ENCODE measurements at places on chromosomes 1 and 21.

GRCh38 chr1:229093609-229094336 is 177.1 kb upstream of the RAB4A start:
- no peaks in the 10 kb centered on the region for H3K27me3 ChIP-seq
- H3K4me1 ChIP-seq: peaks cover 7% of the 10 kb centered on the region
- H3K4me3 ChIP-seq: no peak overlapping the region
- no peaks in the 10 kb centered on the region for H3K36me3 ChIP-seq
- no peak for DNase-seq
- H3K27ac ChIP-seq: no peak overlapping the region

- no peak overlapping the region for H3K4me3 ChIP-seq
- H3K27ac ChIP-seq: no peak overlapping the region
- no peaks in the 10 kb centered on the region for H3K4me1 ChIP-seq
- H3K27me3 ChIP-seq: no peaks in the 10 kb centered on the region
- DNase-seq: no peak
- H3K36me3 ChIP-seq: no peaks in the 10 kb centered on the region
Observed at GRCh38 chr1:68758666-68759209, 261.9 kb upstream of the DEPDC1 start.

DNA sequence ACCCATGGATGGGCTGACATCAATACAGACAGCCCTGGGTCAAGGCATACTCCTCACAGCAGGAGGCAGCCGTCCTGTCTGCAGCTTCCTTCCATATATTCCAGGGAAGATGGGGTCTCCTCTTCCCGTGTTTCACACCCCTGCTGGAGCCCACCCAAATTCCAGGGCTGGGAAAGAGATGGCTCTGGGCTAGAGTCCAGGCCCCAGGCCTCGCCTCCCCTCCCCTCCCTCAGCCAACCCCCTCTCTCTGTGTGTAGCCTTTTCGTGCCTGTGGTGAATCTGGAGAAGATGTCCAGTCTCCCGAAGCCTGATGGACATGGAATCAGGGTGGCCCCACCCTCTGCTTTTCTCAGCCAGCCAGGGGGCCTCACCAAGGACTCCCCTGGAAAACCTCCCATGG is 3.6 kb downstream of the ATXN7L2 start:
- no peaks in the 10 kb centered on the region for H3K4me1 ChIP-seq
- no peaks in the 10 kb centered on the region for H3K36me3 ChIP-seq
- no peaks in the 10 kb centered on the region for H3K27me3 ChIP-seq
- no peak for DNase-seq
- H3K4me3 ChIP-seq: no peak overlapping the region

GRCh38 chr1:60063561-60063960 is 10.0 kb downstream of the C1orf87 start:
- H3K27me3 ChIP-seq: no peaks in the 10 kb centered on the region
- H3K4me3 ChIP-seq: no peak overlapping the region
- no peak for DNase-seq
- H3K36me3 ChIP-seq: no peaks in the 10 kb centered on the region
- no peak overlapping the region for H3K27ac ChIP-seq

DNA sequence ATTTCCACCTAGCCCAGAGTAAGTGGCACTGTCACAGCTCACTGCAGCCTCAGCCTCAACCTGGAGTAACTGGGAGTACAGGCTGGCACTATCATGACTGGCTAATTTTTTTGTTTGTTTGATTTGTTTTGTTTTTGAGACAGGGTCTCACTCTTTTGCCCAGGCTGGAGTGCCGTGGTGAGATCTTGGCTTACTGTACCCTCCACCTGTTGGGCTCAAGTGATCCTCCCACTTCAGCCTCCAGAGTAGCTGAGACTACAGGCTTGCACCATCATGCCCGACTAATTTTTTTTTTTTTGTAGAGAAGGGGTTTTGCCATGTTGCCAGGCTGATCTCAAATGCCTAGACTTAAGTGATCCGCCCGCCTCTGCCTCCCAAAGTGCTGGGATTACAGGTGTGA is 2.5 kb downstream of the UCK2 start:
- no peaks in the 10 kb centered on the region for H3K27me3 ChIP-seq
- 0 out of 2 replicates have a peak overlapping the region, but pooled peaks have one; percentile 73 for H3K4me3 ChIP-seq
- DNase-seq: no peak
- H3K4me1 ChIP-seq: peaks cover 6% of the 10 kb centered on the region

DNA sequence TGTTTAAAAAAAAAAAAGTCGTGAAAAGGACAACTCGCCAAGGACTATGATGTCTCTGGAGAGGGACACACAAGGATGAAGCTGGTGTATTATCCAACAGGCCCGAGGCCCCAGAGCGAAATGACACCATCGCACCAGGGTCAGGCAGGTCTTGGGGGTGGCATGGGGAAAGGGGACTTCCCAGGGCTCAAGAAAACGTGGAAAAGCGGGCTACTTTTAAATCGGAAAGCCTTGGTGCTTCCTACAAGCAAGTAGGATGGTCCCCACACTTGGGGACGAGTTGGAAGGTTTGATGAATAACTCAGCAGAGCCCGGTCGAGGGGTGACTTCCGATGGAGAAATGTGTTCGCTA is 505 bp upstream of the GNPAT start:
- DNase-seq: no peak
- no peaks in the 10 kb centered on the region for H3K27me3 ChIP-seq
- H3K27ac ChIP-seq: peak overlapping the region; percentile 29
- 0 out of 2 replicates have a peak, but pooled peaks cover 3% of the 10 kb centered on the region for H3K36me3 ChIP-seq
- H3K4me3 ChIP-seq: peak overlapping the region; percentile 83

- no peak overlapping the region for H3K27ac ChIP-seq
- H3K4me3 ChIP-seq: no peak overlapping the region
- H3K4me1 ChIP-seq: peaks cover 20% of the 10 kb centered on the region
- no peak for DNase-seq
Observed at GRCh38 chr1:182617014-182617429, 12.8 kb upstream of the RGS16 start.

DNA sequence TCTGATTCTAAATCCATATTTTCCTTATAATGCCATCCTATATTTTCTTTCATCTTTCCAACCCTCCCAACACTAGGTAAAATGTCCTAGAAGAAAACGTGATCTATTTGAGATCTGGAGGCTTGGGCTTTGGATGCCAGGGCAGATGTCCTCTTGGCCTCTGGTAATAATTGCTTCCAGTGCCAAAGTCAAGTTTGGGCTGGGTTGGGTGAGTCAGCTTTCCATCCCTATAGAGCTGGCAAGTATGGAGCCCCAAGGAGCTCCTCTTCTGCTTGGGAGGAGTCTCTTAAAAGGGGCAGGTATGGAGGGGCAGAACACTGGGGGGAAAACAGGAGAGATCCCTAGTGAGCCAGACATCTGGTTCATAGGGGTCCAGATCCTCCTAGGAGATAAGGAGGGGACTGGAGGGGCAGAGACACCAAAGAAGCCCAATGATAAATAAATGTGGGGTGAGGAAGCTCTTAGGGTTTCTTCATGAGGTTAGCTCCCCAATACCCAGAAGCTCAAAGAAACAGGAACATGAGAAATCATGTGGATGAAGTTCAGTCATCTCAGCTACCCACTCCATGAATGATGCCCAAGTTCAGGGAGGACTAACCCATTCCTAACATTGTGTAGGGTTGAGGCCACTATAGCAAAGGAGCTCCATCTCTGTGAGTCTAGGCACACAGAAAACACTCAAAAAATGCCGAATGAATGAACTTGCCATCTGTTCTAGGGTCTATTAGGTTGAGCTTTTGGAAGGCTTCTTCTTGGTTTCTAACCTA is 3.5 kb downstream of the C1orf116 start:
- no peak overlapping the region for H3K27ac ChIP-seq
- H3K36me3 ChIP-seq: no peaks in the 10 kb centered on the region
- H3K27me3 ChIP-seq: peaks cover 74% of the 10 kb centered on the region
- H3K4me1 ChIP-seq: peaks cover 6% of the 10 kb centered on the region

DNA sequence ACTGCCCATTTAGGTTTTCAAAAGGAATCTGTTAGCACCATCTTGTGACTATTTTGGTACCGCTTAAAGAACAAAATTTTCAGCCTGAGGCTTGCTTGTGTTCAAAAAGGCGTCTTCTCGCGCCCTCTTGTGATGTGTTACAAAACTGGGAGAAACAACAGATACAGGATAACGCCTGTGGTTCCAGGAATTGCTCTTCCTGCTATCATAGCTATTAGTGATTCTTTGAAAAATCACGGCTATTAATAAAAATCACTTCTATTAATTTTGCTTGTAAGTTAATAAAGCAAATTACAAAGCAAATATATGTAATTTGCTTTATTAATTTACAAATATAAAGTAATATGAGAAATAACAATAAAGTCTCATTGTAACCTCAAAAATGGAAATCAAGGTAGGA is 82.2 kb upstream of the ABCD3 start:
- H3K27ac ChIP-seq: no peak overlapping the region
- DNase-seq: peak; percentile 57
- H3K36me3 ChIP-seq: no peaks in the 10 kb centered on the region
- no peaks in the 10 kb centered on the region for H3K4me1 ChIP-seq
- H3K27me3 ChIP-seq: no peaks in the 10 kb centered on the region

DNA sequence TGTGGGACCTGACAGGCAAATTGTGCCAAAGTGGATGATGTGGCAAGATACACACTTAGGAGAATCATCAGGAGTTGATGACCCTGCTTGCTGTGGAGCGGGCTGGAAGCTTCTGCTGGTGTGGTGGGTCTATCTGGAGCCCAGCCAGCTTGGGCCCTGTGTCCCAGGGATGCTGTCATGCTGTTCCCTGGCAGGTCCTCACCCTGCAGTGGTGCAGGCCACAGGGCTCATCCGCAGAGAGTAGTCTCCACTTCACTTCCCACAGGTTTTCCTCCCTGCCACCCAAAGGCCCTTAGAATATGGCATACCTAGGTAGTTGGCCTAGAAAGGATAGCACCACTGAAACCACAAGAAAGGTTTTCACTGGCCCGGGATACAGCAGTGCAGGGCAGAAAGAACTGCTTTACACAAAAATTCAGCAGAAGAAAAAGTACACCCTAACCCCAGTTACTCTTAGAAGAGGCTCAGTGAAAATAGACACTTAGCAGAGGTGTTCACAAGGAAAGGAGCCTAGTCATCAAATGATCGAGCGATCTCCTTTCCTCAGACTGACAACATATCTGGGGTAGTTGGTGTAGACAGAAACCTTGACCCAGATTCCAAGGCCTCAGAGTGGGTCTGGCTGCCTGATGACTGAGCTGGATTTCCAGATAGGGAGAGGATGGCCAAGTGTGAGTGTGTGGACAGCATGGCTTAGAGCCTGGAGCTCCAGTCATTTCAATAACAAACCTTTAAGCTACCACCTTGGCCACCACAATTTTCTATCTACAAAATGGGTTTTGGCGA is 1.3 kb upstream of the C1orf226 start:
- H3K4me1 ChIP-seq: no peaks in the 10 kb centered on the region
- DNase-seq: no peak
- H3K36me3 ChIP-seq: no peaks in the 10 kb centered on the region
- H3K27ac ChIP-seq: no peak overlapping the region
- no peaks in the 10 kb centered on the region for H3K27me3 ChIP-seq
- H3K4me3 ChIP-seq: no peak overlapping the region

- DNase-seq: no peak
- H3K27ac ChIP-seq: no peak overlapping the region
- no peaks in the 10 kb centered on the region for H3K36me3 ChIP-seq
Observed at GRCh38 chr21:29660047-29660720, 279.6 kb downstream of the GRIK1 start.

DNA sequence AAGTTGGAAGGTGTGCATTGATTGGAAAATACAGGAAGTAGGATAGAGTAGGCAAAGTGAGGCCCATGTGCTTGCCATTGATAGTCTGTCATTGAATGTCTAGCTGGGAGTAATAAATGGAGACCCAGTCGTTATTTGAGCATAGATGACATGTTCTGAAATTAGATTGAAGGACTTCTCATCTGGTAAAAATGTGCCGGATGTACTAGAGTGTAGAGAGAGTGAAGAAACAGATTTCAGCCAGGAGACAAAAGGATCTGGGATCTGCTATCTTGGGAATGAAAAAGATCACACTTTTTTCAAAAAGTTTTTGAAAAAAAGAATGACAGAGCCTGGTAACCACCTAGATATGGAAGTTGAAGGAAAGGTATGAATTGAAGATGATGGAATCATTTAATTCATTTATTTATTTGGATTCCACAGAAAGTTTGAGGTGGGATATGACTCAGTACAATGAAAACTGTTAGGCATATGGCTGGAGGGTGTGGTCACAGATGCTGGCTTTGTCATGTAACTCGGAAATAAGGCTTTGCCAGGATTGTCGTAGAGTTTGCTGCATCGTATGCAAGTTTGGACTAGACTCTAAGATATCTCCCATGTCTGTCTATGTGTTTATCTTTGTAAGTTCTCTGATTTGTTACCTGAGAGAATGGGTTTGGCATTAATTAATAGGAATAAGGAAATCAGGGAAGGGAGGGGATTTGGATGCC is 137.1 kb downstream of the PBX1 start:
- H3K36me3 ChIP-seq: no peaks in the 10 kb centered on the region
- H3K4me1 ChIP-seq: no peaks in the 10 kb centered on the region

GRCh38 chr1:59458884-59459283 is 162.0 kb downstream of the FGGY start:
- no peak for DNase-seq
- H3K4me1 ChIP-seq: no peaks in the 10 kb centered on the region
- H3K27me3 ChIP-seq: no peaks in the 10 kb centered on the region

DNA sequence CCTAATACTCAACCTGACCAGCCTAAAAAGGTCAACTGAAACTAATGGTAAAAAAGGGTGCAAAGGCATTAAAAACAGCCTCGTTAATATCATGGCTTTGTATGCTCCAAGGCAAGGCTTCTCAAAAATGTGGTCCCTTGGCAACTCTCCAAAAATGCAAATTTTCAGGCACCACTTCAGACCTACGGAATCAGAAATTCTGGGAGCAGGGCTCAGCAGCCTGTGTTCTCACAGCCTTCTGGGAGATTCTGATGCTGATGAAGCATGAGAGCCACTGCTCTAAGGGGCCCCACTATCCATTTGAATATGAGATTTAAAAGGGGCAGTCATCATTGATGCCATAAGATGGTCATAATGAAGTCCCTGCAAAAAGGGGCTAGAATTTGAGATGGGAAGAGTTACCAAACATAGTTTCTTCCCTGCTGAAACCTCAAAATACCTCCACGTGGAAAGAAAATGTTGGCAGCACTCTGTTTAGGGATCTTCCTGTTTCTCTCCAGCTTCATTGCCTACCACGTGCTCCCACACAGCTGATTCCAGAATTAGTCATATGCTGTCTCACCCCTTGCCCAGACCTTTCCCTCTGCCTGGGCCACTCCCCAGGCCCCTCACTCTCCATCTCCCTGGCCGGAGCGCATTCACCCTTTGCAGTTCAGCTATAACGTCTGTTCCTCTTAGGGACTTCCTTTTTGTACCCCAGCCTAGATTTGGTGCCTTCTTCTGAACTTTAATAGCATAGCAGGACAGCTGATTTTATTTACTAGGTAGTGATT is 46.7 kb downstream of the PHC2 start:
- H3K27me3 ChIP-seq: no peaks in the 10 kb centered on the region
- no peaks in the 10 kb centered on the region for H3K36me3 ChIP-seq
- DNase-seq: no peak
- H3K4me3 ChIP-seq: no peak overlapping the region

DNA sequence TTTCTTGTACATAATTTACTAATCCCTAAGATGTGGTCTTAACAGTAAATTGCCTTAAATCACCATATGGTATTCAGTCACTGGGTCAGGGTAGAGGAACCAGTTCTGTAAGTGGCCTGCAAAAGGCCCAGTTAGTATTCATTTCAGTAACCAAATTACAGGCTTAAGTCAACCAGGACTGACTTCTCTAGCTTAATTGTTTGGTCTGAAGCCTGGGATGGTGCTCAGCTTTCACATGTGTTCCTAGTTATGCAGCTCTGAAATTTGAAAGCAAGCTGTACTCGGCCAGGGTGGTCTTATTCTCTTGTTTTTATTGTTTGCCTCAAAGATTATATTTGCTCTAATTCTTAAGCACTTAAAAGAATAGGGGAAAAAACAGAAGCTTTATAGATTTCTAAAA is 144.6 kb downstream of the MAGI3 start:
- no peaks in the 10 kb centered on the region for H3K4me1 ChIP-seq
- no peak overlapping the region for H3K4me3 ChIP-seq
- no peak overlapping the region for H3K27ac ChIP-seq
- H3K36me3 ChIP-seq: no peaks in the 10 kb centered on the region
- H3K27me3 ChIP-seq: no peaks in the 10 kb centered on the region
